Central memory CD4-positive, alpha-beta T cell (primary cell): ENCODE measurements at places on chromosomes 11 and 22.

GRCh38 chr22:23826510-23827350 is 12.1 kb downstream of the DERL3 start:
- no peak for DNase-seq

GRCh38 chr22:29095459-29095858 is 22.6 kb downstream of the KREMEN1 start:
- no peak for DNase-seq

GRCh38 chr11:106520146-106520912 is 442.9 kb downstream of the AASDHPPT start:
- DNase-seq, result no peak

- no peak for DNase-seq
These were observed 71.1 kb downstream of the CCDC73 start for GRCh38 chr11:32723332-32723731.

GRCh38 chr11:84249344-84250135 is 963.4 kb upstream of the CCDC90B start:
- DNase-seq, result no peak

- DNase-seq, result no peak
These were observed 81.0 kb downstream of the FBXO7 start for GRCh38 chr22:32555581-32555980.

DNA sequence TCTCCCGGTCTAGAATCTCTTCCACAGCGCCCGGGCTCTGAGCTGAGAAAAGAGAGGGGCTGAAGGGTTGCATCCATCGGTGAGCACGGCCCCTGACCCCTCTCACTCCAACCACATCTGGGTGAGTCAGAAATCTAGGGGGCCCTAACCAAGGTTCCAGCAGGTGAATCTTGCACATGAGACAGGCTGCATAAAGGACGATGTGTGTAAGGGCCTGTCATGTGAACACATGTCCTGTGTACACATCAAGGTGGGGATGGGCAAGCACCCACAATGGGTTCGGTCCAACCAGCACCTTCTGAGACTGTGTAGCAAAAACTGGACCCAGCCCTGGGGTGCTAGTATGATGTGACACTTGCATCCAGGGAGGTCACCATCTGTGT is 1.2 kb downstream of the BET1L start:
- DNase-seq, result no peak

DNA sequence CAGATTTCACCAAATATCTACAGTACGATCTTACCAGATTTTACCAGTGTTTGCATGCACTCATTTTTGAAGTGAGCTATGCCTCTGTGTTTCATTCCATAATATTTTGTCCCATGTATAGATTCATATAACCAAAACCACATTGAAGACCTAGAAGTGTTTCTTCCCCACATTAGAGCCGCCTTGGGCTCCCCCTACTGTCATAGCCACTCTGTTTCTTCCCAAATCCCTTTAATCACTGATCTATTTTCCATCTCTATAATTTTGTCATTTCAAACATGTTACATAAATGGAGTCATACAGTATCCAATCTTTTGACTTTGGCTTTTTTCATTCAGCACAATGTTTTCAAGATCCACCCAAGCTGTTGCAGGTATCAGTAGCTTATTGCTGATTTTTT is 12.7 kb downstream of the MRGPRX3 start:
- DNase-seq, result no peak

DNA sequence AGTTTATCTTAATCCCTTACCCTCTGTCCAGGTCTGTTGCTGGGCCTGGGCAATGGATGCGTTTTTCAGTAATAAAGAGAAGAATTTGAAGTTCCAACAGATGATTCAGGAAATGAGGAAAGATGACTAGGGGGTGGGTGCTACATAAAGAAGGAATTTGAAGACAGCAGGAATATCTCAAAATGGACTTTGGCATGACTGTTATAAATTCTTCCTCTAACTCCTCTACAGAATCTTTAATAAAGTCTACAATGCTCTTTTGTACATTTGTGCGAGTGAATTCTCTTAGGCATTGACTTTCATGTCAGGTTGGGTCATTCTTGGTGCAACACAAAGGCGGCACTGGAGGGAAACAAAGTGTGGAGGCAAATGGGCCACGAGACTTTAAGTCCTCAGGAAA is 35.1 kb upstream of the PRSS23 start:
- no peak for DNase-seq

- no peak for DNase-seq
These were observed 428.3 kb upstream of the RAG2 start for GRCh38 chr11:37026326-37026725.

DNA sequence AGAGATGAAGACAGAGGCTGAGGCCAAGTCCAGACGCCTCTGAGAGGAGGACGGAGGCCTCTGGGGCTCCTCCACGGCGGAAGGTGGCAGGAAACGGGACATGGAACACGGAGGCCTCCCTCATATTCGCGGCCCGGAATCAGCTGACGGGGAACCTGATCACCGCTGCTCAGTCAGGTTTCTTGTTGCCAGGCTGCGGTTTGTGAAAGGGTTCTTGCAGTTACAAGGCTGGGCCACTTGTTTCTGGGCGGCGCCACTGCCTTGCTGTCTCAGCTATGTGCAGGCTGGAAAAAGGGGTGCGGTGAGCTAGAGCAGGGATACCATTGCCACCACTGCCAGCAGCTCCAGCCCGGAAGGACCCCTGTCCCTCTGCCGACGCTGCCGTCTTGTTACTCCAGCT is 10.0 kb upstream of the MMP1 start:
- DNase-seq, result no peak
